ENCODE measurements at places on chromosomes 4 and X.

DNA sequence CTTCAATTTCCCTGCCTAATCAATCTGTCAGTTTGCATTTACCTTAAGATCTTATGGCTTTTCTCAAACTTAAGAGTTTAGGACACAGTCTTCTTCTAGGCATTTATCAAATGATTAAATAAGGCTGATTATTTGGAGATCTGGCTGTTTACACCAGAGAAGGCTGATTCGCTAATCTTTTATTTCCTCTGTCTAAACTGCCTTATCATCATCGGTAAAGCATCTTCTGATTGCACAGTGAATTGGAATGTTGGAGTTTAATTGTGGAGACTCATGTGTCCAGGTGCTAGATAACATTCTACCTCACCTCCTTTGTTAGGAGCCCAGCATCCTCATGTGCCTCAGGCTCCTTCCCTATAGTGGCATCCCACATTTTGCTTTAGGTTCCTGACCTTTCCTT is 100.3 kb upstream of the DDIT4L start:
- no peak for DNase-seq

- no peak for DNase-seq
Measured at GRCh38 chrX:65811558-65812228, 144.2 kb downstream of the MSN start.

GRCh38 chrX:80537096-80537495 is 116.8 kb downstream of the TENT5D start:
- no peak for DNase-seq

DNA sequence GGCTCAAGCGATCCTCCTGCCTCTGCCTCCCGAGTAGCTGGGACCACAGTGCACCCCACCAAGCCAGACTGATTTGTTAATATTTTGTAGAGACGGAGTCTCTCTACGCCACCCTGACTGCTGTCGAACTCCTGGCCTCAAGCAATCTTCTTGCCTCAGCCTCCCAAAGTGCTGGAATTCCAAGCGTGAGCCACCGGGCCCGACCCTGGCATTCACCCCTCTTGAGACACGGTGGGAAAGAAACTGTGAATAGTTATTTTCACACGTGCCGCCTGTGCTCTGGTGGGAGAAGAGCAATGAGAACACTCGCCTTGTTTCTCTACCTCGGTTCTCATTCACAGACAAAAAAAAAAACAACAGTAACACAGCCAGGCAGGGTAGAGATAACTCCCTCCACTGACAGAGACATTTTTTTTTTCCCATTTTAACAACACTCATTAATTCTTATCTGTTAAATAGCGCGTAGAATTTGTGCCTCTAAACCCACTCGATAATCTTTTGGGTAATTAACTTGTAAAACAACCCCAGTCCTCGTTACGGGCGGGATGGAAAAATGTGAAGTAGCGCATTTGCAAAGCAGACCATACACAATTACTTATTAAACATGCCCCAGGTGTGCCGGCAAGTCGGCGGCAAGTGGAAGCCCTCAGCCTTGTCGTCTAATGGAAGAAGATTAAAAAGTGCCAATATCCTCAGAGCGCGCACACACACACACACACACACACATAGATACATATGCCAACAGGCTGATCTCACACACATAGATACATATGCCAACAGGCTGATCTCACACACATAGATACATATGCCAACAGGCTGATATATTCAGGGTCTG is 103.3 kb downstream of the DHRSX start:
- DNase-seq, result no peak

- DNase-seq, result no peak
Measured at GRCh38 chr4:14446904-14447303, 555.4 kb upstream of the CPEB2 start.

DNA sequence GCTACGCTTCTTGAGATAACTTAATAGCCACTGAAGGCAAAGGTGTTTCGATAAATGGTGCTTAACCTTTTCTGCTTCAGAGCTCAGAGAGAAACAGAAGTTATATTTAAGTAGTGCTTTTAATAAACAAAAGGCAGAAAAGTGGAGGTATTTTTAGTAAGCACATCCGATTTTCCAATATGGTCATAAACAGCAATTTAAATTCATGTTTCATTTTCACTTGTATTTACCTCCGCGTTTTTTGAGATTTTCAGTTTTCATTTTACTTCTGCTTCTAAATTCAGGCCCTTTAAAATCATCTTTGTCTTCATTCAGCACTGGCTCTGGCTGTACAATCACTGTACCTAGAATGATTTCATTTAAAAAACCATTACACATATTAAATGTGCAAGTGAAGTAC is 92.4 kb downstream of the ATRX start:
- DNase-seq, result no peak
